ENCODE measurements at places on chromosomes 7 and 10. TPM values are rescaled to one million over a fixed set of nuclear protein-coding genes. Genes with fewer than 3 reads are reported as not detected.

The EBLN1 gene
- total RNA-seq: not detected

The RGR gene
- 38.2 TPM for total RNA-seq

The HKDC1 gene
- total RNA-seq: 18.0 TPM

The TEX47 gene
- total RNA-seq: not detected

The CCDC3 gene
- 13.0 TPM for total RNA-seq

The SORBS1 gene
- total RNA-seq: 72.9 TPM

The CRHR2 gene
- total RNA-seq: 0.60 TPM

The NANOS1 gene
- total RNA-seq: 10.8 TPM

The AGAP9 gene
- total RNA-seq: 3.0 TPM

The INMT gene
- total RNA-seq: 3.2 TPM

The FAM25A gene
- total RNA-seq: not detected

The CUBN gene
- 14.3 TPM for total RNA-seq

The SPDYE9 gene
- not detected for total RNA-seq

The COL28A1 gene
- 5.5 TPM for total RNA-seq

The TFAM gene
- total RNA-seq: 38.1 TPM

The PTPRZ1 gene
- total RNA-seq: 221 TPM

The PRKAG2 gene
- total RNA-seq: 14.1 TPM

The CALML3 gene
- 0.33 TPM for total RNA-seq

The XRCC2 gene
- total RNA-seq: 5.3 TPM

The GARIN1A gene
- 0.49 TPM for total RNA-seq
